Immature natural killer cell (primary cell): ENCODE measurements at places on chromosomes 3 and 15.
A peak's percentile ranks its signal among the peaks of the same experiment; 100 is the strongest.

- H3K4me1 ChIP-seq = peaks cover under 1% of the 10 kb centered on the region
- no peak overlapping the region for H3K27ac ChIP-seq
- no peaks in the 10 kb centered on the region for H3K27me3 ChIP-seq
- H3K4me3 ChIP-seq = no peak overlapping the region
- no peaks in the 10 kb centered on the region for H3K36me3 ChIP-seq
- DNase-seq = no peak
These were observed 34.2 kb upstream of the TIMP4 start for GRCh38 chr3:12192655-12193484.

DNA sequence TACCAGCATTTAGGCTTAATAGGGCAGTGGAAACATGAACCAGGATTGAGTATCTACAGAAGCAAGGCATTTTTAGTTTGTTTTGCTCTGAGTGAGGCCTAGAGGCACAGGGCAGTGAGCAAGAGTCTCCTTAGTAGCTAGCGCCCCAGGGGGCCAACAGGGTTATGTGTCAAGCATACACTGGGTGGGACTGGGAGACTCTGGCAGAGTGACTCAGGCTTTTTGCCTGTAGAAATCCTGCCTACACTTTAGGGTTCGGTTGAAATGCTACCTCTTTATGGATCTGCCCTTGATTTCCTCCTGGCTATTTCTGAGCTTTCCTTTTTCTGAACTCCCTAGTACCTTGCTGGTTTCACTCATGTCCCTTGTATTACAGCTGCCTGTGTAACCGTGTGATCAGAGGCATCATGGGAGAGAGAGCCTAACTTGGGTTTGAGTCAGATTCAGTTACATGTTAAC, 72.2 kb downstream of the TOP2B start:
- H3K36me3 ChIP-seq = peaks cover 6% of the 10 kb centered on the region
- no peaks in the 10 kb centered on the region for H3K27me3 ChIP-seq
- no peak for DNase-seq
- H3K4me1 ChIP-seq = peaks cover 11% of the 10 kb centered on the region
- no peak overlapping the region for H3K27ac ChIP-seq

DNA sequence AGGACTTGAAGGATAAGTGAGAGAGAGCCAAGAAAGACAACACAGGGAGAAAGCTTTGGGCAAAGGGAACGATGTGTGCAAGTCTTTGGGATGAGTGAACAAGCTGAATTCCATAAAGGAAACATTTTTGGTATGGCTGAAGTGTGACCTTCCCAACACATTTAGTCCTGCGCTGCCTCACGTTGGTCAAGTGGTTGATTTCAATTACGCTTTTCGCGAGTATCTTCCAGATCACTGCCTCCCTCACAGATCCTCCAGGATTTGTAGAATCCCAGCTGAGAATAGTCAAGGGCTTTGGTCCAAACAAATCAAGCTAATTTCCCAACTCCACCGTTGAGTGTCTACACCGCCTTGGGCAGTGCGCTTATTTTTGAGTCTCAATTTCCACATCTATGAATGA, 338.4 kb upstream of the ADAMTS9 start:
- no peaks in the 10 kb centered on the region for H3K27me3 ChIP-seq
- no peak overlapping the region for H3K27ac ChIP-seq
- DNase-seq = no peak
- no peaks in the 10 kb centered on the region for H3K4me1 ChIP-seq
- H3K36me3 ChIP-seq = no peaks in the 10 kb centered on the region
- H3K4me3 ChIP-seq = no peak overlapping the region

- H3K36me3 ChIP-seq = no peaks in the 10 kb centered on the region
- H3K27me3 ChIP-seq = no peaks in the 10 kb centered on the region
- no peak for DNase-seq
- peaks cover 83% of the 10 kb centered on the region for H3K4me1 ChIP-seq
- H3K27ac ChIP-seq = peak overlapping the region; percentile 84
- H3K4me3 ChIP-seq = peak overlapping the region; percentile 51
These were observed 37.7 kb downstream of the NCK1 start for GRCh38 chr3:136899622-136900158.

GRCh38 chr3:53361852-53362251, 14.5 kb upstream of the DCP1A start:
- no peak overlapping the region for H3K4me3 ChIP-seq
- H3K4me1 ChIP-seq = no peaks in the 10 kb centered on the region
- H3K27ac ChIP-seq = no peak overlapping the region
- H3K36me3 ChIP-seq = no peaks in the 10 kb centered on the region

GRCh38 chr3:45864760-45865519, 21.4 kb upstream of the CCR9 start:
- peak overlapping the region; percentile 4 for H3K4me3 ChIP-seq
- peaks cover 4% of the 10 kb centered on the region for H3K27me3 ChIP-seq
- H3K36me3 ChIP-seq = peaks cover 5% of the 10 kb centered on the region
- H3K4me1 ChIP-seq = peaks cover 41% of the 10 kb centered on the region
- DNase-seq = no peak
- H3K27ac ChIP-seq = peak overlapping the region; percentile 6

DNA sequence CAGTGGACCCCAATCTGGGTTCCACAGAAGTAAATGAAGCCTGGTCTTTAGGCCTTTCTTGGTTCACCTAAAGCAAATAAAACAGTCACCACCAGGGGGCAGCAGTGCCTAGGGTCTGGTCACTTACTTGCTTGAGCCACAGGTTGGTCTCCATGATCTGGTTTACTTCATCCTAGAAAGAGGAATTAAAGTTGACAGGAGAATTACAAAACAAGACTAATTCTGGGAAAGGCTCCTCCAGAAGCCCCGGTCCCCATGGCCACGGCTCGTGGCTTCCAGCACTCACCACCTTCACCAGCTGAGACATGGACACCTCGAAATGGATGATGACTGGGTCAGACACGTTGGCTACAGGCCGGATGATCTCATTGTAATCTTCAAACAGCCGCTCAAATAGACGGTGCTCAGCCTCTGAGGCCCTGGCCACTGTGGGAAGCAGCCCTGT, 2.3 kb downstream of the CHRNA3 start:
- H3K27me3 ChIP-seq = peaks cover 22% of the 10 kb centered on the region
- H3K4me3 ChIP-seq = no peak overlapping the region

DNA sequence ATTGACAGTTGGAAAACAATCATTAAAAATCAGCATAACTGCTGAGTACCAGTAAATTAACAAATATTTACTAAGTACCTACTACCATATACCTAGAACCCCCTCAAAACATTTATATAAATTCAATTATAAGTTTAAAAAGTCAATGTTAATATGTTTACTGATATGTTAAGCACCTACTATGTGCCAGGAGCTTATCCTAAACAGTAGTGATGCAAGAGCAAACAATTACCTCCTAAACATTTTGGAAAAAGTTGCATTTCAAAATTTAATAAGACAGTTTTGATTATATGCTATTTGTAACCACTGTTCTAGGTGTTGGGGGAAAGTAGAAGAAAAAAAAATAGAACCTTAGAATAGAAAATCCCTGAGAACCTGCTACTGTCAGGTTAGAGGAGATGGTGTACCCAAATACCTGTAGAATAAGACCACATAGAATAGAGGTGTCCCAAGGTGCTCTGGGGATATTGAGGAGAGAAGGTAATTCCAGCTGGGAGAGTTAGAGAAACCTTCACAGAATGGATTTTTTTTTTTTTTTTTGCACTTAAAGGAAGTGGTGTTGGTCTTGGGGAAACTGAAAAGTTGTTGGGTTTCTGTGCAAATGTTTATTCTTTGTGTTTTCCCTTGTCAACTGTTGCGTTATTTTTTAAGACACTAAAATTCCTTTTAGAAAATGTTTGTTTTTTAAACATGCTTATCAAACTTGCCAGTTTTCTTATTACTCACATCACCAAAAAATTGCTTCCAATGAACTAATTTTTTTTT, 16.0 kb downstream of the SNRK start:
- peak overlapping the region; percentile 74 for H3K27ac ChIP-seq
- peak overlapping the region; percentile 89 for H3K4me3 ChIP-seq
- DNase-seq = no peak
- peaks cover 36% of the 10 kb centered on the region for H3K36me3 ChIP-seq

DNA sequence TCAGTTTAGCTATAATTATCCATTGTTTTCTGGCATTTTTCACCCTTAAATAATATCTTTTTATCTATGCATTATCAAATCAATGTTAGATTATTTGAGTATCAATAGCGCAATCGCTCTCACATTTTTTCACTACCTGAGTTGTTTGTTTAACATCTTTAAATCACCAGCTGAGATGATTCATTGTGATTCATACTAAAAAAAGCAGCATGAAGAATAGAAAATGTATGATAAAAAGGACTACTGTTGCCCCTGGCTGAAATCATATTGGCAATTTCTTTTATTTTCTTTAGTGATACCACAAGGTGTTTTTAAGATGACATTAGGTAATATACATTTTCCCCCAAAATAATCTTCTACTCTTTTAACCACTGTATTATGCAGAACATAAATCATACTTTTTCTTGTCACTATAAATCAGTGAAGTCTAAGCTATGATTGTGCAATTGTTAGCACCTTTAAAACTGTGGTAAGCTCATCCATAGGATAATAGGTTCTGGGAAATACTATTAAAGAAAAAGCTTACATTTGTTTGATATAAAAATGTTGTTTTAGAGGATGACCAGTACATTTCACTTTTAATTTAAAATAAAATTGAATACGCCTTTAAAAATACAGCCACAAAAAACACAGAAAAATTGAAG, 889.1 kb downstream of the NAALADL2 start:
- no peak overlapping the region for H3K27ac ChIP-seq
- no peak overlapping the region for H3K4me3 ChIP-seq
- no peaks in the 10 kb centered on the region for H3K36me3 ChIP-seq
- no peak for DNase-seq
- no peaks in the 10 kb centered on the region for H3K4me1 ChIP-seq

GRCh38 chr15:101097111-101097510, 154.7 kb downstream of the CHSY1 start:
- H3K36me3 ChIP-seq = no peaks in the 10 kb centered on the region
